ENCODE measurements at places on chromosomes 1 and 21.
A peak's percentile ranks its signal among the peaks of the same experiment; 100 is the strongest.

DNA sequence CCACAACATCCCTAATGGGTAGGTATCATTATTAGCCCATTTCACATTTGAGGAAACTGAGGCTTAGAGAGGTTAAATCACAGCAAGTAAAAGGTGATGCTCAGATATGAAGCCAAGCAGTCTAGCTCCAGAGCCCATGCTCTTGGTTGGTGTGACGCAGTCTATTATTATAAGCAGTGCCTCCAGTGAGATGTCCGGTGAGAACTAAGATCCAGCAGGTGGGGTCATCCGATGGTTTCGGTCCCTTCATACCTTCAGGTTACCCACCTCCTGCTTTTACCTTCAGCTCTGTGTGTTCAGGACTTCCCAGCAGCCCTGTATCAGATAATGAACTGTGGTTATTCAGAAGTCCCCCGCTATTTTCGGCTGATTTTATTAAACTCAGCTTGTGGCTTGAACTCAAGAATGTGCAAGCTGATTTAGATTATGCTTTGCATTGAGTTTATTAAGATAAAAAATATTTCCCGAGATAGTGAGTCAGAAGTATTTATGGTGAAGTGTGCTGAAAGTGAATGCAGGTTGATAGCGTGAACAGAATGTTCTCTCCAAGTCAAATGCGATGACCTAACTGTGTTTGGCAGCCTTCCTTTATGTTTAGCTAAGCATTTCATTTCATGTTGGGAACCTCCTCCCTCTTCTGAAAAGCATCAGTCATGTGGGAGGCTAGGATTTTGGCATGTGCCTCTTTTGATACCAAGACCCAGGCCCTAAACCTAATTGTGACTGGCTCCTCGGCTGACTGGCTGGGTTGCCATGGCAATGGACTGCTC, 160.9 kb upstream of the UBE2U start:
- DNase-seq = no peak

DNA sequence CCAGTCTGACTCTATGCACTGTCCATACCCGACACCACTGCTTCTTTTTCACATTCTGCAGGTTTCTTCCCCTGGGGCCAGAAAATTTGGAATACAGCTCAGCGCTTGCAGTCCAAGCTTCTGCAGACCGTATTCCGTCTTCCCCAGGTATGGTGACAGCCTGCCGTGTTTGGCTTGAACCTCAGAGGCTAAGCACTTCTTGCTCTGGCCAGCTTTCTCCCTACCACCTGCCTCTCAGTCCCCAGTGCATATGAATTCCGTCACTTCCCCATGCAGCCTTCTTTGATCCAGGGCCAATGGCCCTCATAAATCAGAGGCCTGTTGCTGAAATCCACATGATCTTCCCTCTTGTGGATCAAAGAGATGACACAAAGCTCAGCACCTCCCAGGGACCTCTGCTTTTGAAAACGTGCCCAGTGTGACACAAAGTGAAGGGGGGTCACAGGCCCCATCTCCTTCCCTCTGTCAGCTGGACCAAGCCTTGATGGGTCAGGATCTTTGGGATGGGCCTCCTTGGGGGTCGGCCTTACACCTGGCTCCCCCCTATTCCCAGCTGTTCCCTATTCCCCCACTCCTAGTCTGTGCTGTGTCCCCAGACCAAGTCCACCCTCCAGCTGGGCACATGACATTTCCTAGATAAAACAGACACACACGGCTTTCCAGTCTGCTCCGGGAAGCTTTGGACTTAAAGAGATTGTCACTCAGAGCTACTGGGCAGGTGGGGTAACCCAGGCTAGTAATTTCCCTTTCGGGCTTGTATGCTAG, 66.6 kb downstream of the HMGB4 start:
- no peak for DNase-seq

DNA sequence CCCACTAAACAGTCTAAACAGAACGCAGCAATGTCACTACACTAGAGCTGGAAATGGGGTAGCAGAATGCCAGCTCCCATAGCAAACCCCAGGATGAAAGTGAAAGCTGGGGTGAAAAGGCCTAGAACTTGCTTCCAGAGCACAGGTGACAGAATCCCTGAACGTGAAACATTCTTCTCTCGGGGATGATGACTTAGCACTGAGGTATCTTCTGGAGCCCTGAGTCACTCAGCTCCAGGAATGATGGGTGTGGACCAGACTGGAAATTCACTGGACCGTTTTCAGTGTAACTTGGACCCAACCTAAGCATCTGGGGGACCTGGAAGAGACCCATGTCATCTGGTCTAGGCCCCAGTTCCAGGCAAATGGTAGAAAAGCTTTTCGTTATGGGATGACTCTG, 108.9 kb downstream of the CDC7 start:
- DNase-seq = no peak

DNA sequence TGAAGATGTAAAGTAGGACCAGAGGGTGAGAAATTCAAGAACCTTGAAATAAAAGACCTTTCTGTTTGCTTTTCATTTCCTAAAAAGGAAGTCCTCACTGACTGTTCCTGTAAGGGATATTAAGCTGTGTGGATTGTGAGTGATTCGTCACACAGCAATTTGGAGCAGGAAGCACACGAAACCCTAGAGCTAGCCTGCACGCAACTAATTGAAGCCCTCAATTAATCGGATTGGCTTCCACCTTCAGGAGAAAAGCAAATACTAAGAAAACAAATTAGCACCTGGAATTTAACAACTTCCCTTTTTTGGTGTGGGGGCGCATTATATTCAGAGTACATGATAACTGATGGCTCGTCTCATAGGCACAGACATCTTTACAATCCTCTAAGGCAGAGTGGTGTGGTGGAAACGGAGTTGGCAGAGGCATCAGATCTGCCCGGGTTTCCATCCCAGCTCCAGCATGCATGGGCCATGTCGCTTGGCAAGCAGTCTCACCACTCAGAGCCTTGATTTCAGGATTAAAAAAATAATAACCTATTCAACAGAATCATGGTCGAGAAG, 95.2 kb downstream of the KCNJ15 start:
- DNase-seq = peak; percentile 18

GRCh38 chr1:241286486-241286885, 70.5 kb downstream of the RGS7 start:
- no peak for DNase-seq

DNA sequence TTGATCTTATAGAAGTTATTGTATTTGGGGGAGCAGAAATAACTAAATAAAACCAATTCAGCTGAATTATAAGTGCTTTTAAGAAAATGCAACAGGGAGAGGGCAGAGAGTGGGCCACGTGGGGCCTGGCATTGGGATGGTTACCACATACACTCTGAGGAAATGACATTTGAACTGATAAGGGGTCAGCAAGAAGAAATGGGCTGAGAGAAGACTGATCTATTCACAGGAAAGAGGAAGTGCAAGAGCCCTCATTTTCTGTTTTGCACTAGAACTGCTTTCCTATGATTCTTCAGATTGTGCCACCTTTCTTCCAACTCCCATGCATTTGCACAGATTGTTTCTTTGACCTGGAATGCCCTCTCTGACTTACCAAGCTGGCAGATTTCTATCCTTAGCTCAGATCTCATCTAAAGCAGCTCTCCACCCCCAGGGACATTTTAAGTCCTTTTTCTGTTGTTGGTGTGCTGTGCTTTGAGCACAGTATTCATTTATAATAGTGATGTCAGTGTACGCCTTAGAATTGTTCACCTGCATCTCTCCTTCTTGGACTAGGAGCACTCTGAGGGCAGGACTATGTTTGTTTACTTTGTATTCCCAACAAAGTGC, 115.9 kb downstream of the FGGY start:
- DNase-seq = peak; percentile 72

Data from inflammatory macrophage treated with lipopolysaccharide for 4 hours (primary cell).